ENCODE measurements at places on chromosomes 11 and 22.

GRCh38 chr11:58905721-58906547, 33.4 kb upstream of the GLYATL1 start:
- no peak for DNase-seq

GRCh38 chr11:45715418-45715817, 50.0 kb upstream of the CHST1 start:
- no peak for DNase-seq

DNA sequence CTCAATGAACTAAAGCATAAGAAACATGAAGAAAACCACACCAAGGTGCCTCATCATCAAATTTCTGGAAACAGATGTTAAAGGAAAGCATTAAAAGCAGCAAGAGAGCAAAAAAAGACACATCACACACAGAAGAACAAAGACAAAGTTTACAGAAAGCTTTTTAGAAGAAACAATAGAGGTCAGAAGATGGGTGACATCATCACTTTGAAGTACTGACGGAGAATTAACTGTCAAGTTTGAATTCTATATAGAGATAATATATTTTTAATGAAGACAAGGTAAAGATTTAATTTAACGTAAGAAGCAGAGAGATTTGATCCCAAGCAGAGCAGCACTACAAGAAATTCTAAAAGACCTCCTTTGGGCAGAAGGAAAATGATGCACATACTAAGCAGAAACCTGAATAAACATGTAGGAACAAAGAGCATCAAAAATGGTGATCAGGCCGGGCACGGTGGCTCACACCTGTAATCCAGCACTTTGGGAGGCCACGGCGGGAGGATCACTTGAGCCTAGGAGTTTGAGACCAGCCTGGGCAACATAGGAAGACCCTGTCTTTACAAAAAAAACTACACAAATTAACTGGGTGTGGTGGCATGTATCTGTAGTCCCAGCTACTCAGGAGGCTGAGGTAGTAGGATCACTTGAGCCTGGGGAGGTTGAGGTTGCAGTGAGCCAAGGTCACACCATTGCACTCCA, 63.3 kb upstream of the RTL6 start:
- no peak for DNase-seq

DNA sequence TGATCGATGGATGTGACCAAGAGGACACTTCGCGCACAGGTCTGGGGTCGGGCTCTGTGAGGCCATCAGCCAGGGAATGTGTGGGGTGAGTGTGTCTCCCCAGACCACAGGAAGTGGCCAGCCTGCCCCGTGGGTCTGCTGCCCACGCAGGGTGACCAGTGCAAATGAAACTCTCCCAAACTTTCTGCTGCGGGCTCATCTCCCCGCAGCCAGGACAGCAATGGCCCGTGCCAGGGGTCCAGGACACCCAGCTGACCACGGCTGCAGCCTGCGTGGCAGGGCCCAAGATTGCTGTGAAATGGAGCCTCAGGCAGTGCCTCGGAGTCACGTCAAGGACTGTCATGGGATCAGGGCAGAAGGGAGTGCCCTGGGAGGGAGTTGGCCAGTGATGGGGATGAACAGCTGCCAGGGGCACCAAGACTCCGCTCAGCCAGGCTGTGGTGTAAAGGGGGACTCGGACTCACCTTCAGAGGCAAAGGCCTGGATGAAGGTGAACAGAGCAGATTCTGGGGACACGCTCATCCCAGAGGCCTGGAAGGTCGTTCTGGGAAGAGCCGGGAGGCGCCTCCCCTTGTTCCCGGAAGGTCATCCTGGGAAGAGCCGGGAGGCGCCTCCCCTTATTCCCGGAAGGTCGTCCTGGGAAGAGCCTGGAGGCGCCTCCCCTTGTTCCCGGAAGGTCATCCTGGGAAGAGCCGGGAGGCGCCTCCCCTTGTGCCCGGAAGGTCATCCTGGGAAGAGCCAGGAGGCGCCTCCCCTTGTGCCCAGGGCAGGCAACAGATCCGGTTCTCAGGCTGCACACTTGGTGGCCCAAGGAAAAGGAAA, 252.6 kb downstream of the BRD1 start:
- no peak for DNase-seq

GRCh38 chr11:94678901-94679300, 89.3 kb upstream of the AMOTL1 start:
- no peak for DNase-seq

DNA sequence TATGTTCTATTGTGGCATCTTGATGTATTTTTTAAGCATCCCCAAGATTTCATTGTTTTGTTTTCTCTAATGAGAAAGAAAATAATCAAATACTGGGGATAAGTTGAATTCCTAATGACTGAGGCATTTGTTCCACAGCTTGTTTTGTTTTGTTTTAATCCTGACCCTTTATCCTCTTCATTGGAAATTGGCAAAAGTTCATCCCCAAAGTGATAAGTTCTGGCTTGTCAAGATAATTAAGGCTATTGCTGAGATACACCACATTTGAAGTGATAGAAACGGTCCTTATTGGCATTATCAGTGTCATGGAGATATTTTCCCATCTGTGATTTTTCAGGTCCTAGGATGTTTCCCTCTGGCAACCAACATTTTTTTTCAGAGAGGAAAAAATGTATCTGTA, 65.0 kb downstream of the SLC36A4 start:
- DNase-seq: no peak

DNA sequence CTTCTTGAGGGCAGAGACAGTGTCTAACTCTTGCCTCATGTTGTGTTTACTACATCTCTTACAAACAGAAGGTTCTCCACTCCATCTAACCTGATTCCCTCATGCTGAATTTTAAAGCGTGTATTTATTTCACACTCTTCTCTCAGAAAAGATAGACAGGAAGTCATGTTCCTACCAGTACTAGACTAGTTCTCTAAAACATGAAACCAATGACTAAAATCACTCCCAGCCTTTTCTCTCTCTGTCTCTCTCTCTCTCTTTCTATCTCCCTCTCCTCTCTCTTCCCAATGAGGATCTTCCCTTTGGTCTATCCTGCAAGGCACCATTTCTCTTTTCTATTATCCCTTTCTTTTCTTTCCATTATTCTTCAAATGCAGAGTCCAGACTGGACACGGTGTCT, 391.9 kb upstream of the CADM1 start:
- DNase-seq: no peak

GRCh38 chr11:70829886-70830272, 422.5 kb downstream of the SHANK2 start:
- no peak for DNase-seq

Measured in stimulated activated CD8-positive, alpha-beta memory T cell treated with anti-CD3 and anti-CD28 coated beads, Interleukin-15, amount 100 ng/mL, for 4 hours (primary cell).